Fibroblast of pulmonary artery (primary cell): ENCODE measurements at places on chromosomes 4 and X.

DNA sequence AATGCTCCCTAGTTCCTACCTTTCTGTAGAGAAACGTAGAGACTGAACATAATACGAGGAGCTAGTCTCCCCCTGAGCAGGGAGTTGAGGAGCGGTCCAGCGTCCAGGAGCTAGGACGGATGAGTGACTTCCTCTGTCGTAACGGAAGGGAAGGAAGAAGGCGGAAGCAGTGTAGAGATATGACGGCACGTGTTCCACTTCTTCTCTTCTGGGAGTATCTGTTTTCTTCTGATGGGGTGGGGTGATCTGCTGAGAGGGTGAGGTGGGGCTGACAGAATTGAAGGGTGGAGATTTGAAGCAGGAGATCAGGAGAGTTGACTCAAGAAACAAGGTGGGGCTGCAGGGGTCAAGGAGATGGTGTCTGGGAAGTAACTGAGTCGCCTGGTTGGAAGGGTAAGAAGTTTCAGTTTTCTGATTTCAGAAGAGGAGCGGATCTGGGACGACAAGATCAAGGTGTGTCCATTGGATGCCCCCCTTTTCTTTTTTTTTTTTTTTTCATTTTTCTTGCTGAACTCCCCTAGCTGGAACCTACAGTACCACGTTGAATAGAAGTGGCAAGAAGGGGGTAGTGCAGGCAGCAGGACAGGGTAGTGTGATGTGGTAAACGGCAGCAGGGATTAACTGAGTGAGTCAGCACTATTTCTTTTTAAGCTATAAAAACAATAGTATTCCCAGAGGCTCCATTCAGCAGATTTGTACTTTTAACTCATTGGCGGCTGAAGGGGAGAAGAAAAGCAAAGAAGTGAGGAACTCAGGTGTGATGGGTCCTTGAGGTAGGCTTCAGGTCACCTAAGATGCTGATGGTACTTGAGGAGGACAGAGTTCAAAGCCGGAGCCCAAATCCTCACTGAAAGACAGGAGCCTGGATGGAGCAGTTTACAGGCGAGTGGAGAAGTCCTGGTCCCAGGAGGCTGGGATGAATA, 50.8 kb upstream of the SETD7 start:
- peak; percentile 59 for DNase-seq

- no peak for DNase-seq
Measured at GRCh38 chrX:124113621-124114600, 152.4 kb downstream of the STAG2 start.

DNA sequence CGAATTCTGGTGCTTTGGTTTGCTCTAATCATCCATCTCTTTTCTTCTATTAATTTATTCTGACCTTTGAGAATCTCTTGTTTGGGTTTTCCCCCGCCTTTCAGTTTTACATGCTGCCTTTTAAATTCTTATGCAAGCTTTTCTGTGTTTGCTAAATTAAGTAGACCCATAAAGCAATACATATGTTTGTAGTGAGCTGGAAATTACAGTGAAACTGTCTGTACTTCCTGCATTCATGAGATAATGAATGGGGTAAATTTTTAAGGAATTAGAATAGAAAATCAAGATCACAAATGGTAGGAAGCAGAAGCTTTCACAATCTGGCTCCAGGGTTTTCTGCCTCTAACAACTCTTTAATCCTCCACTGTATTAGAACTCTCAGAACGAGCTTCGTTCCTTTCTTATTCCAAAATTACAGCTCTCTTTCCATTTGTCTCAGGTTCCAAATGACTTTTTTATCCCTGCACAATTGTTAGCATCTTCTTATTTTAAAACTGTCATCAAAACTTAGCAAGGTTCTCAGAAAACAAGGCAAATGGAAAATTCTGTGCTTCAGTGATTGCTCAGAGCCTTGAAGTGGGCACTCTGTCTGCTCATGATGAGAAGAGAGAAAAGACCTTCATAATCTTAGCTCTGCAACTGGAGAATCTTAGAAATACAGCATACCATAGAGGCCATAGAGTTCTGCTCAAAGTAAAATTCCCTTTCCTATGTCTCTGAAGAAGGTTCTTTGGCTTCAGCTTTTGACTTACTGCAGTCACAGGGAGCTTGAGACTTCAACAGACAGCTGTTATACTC, 108.2 kb downstream of the EGF start:
- no peak for DNase-seq

- DNase-seq, result no peak
Measured at GRCh38 chrX:8033175-8033574, 106.0 kb upstream of the PNPLA4 start.

DNA sequence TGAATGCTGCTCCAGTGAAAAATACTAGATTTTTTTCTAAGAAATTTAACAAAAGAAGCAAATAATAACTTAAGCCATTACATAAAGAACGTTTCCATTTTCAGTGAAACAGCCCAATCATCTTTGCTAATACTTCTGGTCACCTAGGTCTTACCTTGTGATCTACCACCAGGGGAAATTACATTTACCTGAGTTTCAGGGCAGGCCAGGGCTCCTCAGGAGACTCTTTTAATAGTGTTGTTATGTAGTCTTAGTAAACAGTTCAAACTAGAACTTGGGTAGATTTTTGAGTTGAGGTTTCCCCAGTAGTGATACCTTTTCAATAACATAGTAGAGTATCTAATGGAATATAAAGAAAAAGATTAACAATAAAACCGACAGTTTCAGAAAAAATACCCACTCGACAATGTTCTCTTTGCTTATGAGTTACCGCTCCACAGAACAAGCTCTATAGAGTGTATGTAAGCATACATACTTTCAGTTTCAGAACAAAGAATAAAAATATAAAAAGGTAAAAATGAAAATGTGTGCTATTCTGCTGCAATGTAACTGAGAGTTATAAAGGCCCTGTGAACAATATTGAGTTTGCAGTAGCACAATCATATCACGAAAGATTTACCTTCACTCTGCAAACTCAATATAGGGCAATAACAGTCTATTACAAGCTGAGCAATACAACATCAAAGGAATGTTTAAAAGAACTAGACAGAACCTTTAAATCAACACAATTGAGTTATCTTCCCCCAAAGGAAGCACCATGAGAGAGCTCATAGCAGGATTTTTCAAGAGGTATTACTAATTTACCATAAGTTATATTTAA, 165.8 kb downstream of the ATOH1 start:
- DNase-seq, result no peak

GRCh38 chr4:182917182-182918043, at the start of gene DCTD:
Gene DCTD (minus strand): TSS chr4:182917386. CDS start chr4:182915568, 1,818 bp downstream.
- DNase-seq, result peak; percentile 67

- peak; percentile 42 for DNase-seq
Measured at GRCh38 chr4:122710434-122711308, 21.8 kb upstream of the BBS12 start.
